ENCODE measurements at places on chromosomes 1 and 21.

DNA sequence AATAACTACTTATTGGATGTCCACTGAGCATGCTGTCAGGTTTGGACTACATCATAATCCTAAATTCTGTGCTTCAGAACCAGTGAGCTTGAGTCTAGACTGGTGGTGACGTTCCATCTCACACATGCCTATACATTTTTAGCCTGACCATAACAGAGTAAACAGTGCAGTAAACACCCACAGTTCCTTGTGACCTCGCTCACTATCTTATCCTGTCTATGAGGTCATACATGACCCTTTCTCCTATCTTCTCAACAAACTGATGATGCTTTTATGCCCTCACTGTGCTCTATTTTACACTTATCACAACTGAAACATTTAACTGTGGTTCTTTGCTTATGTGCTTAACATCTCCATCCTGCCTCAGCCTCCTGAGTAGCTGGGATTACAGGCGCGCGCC is 91.2 kb downstream of the ENAH start:
- DNase-seq = no peak

DNA sequence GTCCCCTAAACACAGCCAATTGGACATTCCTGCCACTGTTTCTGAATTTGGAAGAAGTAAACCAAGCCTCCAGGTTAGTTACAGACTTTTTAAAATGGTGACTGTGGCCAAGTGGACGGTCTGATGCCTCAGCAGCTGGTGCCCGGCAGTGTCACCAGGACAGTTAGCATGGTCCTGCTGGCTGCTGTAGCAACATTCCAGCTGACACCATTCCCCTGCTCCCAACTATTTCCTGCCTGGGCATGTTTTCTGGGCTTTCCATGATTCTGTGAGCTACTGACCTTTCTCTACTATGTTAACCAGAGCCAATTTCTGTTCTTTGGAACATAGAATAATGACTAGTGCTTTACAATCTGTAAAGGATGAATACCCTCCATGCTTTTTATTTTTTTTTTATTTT is 95.0 kb downstream of the TLR5 start:
- no peak for DNase-seq

DNA sequence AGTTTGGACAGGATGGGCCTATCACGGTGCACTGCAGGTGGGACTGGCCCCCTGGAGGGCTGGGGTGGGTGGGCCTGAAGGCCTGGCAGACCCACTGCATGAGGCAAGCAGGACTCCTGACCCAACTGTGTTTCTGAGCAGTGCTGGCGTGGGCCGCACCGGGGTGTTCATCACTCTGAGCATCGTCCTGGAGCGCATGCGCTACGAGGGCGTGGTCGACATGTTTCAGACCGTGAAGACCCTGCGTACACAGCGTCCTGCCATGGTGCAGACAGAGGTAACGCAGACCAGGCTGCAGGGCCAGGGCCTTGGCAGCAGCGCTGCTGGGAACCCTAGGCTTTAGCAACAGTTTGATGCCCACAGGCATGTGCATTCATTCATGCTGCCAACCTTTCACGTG is 29.0 kb upstream of the KDM4A start:
- no peak for DNase-seq

DNA sequence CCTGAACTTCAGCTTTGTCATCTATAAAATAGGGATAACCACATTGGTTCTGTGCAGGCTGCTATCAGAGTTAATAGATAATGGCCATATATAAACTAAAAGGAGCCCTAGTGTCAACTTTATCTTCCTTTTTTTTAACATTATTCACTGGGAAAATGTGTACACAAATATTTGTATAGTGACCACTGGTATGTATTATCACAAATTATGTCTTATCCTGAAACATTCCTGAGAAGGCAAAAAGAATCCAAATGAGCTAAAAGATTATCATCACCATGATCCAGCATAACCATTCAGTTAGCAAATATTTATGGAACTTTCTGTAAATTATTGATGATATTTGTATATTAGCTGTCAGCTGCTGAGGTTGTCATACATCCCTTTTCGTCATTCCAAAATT is 16.6 kb downstream of the ANGPTL3 start:
- DNase-seq = no peak

DNA sequence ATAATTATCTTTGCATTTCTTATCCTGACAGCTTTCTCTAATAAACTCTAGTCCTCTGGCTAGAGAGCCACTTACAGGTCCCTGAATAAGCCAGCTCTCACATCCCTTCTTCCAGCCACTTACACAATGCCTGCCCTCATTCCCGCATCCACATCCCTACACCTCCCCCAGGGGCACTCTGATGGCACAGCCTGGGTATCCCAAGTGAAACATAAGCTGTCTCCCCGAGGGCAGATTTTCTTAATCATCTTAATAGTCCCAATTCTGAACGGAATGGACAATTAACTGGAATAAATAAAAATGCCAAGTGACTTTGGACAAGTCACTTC is 4.9 kb downstream of the RHOC start:
- no peak for DNase-seq

GRCh38 chr1:61076728-61077675 is 5.4 kb upstream of the NFIA start:
- peak; percentile 81 for DNase-seq

DNA sequence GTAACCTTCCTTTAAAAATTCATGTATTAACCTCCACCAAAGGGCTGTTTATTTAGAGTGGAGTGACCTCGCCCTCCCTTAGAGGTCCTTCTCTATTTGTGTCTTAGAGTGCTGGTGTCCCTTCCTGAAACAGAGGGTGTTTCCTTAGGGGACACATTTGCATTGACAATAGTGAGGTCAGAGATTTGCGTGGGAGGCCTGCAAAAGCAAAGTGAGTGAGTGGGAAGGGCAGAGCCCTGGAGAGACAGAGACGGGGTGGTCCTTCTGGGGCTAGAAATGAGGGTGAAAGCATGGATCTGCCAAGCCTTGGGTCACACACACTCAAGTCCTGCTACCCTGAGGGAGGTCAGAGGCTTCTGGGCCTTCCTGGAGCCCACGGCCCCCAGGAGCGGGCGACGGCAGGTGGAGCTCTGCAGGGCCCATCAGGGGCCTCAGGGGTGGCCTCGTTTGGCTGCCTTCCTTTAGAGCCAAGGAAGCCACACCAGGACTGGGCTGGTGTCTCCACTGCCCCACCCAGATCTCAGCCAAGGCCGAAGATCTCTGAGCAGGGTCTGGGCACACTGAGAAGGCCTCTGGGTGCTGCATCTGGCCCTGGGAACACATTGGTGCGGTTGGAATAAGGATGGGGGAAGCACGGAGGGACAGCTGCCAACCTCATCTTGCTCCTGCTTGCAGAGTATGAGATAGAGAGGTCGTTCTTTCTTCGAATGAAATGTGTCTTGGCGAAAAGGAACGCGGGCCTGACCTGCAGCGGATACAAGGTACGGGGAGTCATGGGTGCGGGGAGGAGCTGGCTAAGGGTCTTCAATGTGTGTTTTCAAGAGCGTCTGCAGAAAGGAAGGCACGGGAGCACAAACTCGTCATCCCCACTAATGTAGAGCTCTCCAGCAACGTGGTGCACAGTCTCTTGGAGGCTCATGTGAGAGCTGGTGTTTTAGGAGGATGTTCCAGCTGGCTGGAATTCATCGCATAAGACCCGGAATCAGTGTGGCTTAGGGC is 23.8 kb downstream of the SIM2 start:
- no peak for DNase-seq

- DNase-seq = no peak
Observed at GRCh38 chr1:222543817-222544216, 4.1 kb downstream of the HHIPL2 start.

- peak; percentile 91 for DNase-seq
Observed at GRCh38 chr21:36203603-36203889, 46.9 kb downstream of the DOP1B start.

- DNase-seq = peak; percentile 62
Observed at GRCh38 chr1:46333300-46334029, 7.1 kb upstream of the NSUN4 start.

- no peak for DNase-seq
Observed at GRCh38 chr1:68889471-68889870, 392.6 kb upstream of the DEPDC1 start.

DNA sequence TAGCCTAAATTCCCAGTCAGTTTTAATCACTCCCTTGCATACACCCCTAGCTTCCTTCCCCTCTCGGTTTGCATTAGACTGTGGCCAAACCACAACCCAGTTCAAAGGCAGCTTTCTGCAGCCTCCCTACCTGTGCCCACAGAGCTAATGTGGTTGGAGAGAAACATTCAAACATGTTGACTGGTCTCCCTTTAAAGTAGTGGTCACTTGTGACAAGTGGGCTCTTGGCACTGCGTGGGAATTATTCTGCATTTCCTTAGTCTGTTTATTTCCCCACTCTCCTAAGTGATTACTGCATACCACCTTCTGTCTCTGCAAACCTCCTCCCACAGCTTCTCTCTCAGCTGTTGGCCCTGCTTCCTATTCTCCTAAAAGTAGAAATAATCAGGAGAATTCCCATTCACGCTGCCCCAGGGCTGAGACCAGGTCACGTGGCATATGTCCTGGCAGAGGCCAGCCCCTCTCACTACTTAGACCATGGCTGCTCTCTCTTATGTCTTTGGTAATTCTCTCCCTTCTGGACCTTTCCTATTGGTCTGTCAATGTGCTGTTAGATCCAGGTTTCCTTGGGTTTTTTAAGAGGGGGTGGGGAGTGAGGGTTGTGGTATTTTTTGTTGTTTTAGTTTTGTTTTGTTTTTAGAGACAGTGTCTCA is 38.4 kb upstream of the CD101 start:
- no peak for DNase-seq

GRCh38 chr1:226938903-226939437 is 1.1 kb upstream of the COQ8A start:
- peak; percentile 66 for DNase-seq
